ENCODE measurements at places on chromosomes 11 and 22. TPM values are rescaled to one million over a fixed set of nuclear protein-coding genes. Genes with fewer than 3 reads are reported as not detected.

DNA sequence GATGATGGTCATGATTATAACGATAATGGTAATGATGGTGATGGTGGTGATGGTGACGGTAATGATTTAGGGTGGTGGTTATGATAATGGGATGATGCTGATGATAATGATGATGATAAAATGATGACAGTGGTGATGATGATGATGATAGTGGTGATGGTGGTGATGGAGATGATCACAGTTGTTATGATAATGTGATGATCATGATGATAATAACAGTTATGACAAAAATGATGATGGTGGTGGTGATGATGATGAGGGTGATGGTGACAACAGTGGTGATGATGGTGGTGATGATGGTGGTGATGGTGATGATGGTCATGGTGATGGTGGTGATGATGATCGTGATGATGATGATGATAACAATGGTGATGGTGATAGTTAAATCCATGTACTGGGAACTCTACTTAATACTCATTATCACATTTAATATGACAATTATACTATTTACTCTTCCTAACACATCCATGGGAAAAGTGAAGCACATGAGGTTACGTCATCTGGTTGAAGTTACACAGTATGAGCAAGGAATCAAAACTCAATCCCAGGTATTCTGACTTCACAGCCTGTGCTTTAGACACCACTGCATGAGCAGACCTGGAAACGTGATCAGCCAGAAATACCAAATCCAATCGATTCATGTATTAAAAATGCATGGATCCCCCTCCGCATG lies 322.2 kb downstream of the BRD1 start:
- DNase-seq, result no peak

DNA sequence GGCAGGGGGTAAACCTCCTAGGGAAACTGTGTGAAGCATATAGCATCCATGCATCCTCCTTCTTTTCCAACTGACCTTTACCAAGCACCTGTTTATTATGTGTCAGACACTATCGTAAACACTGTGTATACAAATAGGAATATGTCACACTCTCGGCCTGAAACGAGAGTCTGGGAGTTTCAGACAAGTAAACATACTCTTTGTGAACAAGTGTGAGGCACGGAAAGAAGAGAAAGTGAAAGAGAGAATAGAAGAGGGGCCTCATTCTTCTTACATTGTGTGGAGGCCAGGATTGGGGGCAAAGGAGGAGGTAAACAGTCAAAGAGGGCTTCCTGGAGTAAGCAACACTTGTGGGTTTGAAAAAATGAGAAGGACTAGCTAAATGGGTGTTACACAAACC lies 16.4 kb downstream of the CSNK2A3 start:
- no peak for DNase-seq

The EFCAB6 gene
- 4.1 TPM for total RNA-seq

GRCh38 chr11:86993031-86993430 lies 37.8 kb upstream of the FZD4 start:
- DNase-seq, result no peak

GRCh38 chr22:41576877-41577276 lies 12.8 kb downstream of the PMM1 start:
- peak; percentile 43 for DNase-seq

GRCh38 chr11:38345286-38345685 lies 1747.2 kb upstream of the RAG2 start:
- no peak for DNase-seq

GRCh38 chr22:38246692-38247091 lies 26.1 kb downstream of the TMEM184B start:
- DNase-seq, result peak; percentile 51

GRCh38 chr11:13140028-13140870 lies 131.1 kb downstream of the RASSF10 start:
- peak; percentile 87 for DNase-seq

- no peak for DNase-seq
Observed at GRCh38 chr11:106384429-106384828, 307.0 kb downstream of the AASDHPPT start.

The CNIH2 gene
- total RNA-seq, result 1.1 TPM

The CCDC87 gene
- 1.0 TPM for total RNA-seq

The TTC28 gene
- 32.7 TPM for total RNA-seq

The TUB gene
- total RNA-seq, result 11.3 TPM

The OR52I1 gene
- total RNA-seq, result not detected

The EXPH5 gene
- 5.6 TPM for total RNA-seq

The CASP5 gene
- not detected for total RNA-seq

DNA sequence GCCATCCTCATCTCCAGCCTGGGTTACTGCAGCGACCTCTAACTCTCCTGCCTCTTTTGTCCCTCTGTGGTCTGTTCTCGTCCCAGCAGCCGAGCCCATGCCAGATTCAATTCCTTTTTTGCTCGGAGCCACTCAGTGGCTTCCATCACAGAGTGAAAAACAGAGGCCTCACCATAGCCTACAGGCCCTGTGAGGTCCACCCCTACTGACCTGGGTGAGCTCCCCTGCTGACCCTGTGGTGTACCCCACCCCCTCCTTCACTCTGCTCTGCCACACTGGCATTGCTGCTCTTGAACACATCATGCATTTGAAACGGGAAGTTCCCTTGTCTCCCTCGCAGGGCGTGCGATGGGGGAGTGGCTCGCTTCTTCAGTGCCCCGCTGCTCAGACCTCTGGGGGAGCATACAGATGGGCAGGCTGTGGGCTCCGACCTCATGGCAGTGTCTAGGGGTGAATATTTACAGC lies 2.1 kb downstream of the AIP start:
- no peak for DNase-seq

- DNase-seq, result no peak
Observed at GRCh38 chr11:19846654-19847305, 134.1 kb downstream of the NAV2 start.

The TRIM48 gene
- not detected for total RNA-seq

The TBX1 gene
- 3.9 TPM for total RNA-seq

DNA sequence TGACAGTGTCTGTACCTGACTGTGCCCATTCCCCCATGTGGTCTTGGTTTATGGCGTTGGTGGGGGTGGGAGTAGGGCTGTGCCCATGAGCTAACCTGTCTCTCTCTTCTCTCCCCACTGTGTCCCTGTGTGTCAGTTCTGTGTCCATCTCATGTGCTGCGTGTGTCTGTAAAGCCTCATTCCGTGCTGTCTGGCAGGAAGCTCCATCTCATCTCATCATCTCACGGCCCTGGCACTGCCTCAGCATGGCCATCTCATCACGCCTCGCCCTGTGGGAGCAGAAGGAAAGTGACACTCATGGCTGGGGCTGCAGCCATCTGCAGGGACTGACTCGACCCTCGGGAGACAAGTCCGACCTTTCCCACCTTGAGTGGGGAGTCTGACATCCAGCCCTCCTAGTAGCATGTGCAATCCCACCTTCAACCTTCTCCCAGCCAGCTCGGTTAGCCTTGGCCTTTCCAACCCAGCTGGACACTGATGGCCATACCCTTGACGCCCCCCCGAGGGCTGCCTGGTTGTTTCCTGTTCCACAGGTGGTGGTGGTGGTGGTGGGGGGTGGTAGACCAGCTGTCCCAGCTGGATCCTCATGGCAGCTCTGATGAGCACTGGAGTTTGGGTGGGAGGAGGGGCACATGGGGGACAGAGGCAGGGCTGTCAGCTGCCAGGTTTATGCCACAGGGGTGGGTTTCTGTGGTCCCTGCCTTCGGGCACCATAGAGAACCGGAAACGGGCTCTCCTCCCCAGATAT lies 19.0 kb downstream of the MYO18B start:
- no peak for DNase-seq
